ENCODE measurements at places on chromosomes 1 and 21.
A peak's percentile ranks its signal among the peaks of the same experiment; 100 is the strongest.

DNA sequence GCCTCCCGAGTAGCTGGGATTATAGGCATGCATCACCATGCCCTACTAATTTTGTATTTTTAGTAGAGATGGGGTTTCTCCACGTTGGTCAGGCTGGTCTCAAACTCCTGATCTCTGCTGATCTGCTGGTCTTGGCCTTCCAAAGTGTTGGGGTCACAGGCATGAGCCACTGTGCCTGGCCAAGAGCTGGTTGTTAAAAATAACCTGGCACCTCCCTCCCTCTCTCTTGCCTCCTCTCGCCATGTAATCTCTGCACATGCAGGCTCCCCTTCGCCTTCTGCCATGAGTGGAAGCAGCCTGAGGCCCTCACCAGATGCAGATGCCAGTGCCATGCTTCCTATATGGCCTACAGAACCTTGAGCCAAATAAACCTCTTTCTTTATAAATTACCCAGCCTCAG, 74.7 kb upstream of the TLR5 start:
- no peak for DNase-seq

GRCh38 chr1:22517956-22518355, 45.3 kb upstream of the EPHA8 start:
- DNase-seq = no peak

GRCh38 chr1:3711780-3712451, 40.3 kb upstream of the CCDC27 start:
- no peak for DNase-seq

- DNase-seq = no peak
Measured at GRCh38 chr1:215482079-215482478, 85.0 kb upstream of the KCTD3 start.

DNA sequence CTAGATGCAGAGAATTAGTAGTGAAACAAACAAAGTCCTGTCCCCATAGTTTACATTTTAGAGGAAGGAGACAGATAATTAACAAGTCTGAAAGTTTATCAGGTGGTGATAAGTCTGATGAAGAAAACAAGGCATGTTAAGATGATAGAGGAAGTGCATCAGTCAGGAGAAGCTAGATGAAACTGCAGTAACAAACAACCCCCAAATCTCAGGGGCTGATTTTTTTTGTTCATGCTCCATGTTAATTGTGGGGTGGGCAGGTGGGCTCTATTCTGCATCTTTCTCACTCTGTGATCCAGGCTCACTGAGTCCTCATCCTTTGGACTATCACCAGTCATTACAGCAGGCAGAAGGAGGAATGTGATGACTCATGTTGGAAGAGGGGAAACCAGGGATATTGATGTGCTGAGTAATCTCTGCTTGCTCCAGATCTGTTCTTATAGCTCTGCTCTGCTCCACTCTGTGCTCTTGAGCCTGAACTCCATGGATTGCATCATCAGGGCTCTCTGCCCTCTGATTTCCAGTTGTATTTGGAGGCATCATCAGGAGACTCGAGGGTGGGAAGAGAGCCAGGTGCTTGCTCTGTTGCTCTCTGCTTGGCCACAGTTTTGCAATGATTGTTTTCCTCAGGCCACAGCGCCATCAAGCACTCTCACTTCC, 166.9 kb downstream of the IER5 start:
- DNase-seq = no peak

DNA sequence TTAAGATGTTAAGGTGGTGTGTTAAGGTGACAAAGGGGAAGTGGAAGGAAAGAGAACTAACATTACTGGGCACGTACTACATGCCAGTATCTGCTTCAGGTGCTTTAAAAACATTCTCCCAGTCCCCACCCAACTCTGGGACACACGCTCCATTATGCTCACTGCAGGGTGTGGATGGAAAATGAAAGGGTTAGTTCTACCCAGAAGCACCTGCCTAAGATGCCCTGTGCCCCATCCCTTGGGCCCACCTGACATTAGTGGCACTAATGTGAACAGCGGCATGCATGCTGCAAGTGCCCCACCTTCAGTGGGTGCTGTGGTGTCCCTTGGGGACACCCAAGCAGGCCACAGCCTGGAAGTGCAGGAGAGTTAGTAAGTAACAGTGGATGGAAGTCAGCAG, 82.9 kb upstream of the CXADR start:
- DNase-seq = no peak

DNA sequence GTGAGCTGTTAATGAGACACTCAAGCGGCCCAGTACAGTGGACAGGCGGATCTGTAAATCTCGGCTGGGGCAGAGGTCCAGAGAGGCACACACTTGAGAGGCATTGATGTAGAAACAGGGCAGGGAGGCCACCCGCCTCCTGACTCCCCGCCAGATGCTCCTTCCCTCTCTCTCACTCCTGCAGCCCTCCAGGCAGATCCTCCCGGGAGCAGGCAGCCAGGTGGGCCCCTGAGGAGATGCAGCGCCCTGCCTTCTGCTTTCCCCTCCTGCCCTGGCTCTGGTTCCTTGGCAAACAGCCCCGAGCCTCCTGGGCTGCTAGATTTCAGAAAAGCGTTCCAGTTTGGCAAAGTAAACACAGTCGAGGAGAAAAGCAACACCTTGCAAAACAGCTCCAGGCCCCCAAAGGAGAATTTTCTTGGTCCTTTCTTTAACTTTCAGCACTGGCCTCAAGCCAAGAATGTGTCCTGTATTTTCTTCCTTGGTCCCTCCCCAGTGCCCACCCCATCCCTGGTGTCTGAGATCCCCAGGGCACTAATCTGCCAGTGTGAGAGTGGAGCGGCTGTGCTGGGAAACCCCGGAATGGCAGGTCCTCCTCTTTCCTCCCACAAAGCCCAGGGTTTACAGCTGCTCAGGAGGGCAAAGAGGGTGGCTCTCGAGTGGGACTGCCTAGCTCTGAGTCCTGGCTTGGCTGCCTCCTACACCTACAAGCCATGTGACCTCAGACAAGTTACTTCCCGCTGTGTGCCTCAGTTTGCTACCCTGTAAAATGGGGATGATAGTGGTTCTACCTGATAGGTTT, 29.4 kb upstream of the IFNLR1 start:
- peak; percentile 50 for DNase-seq

DNA sequence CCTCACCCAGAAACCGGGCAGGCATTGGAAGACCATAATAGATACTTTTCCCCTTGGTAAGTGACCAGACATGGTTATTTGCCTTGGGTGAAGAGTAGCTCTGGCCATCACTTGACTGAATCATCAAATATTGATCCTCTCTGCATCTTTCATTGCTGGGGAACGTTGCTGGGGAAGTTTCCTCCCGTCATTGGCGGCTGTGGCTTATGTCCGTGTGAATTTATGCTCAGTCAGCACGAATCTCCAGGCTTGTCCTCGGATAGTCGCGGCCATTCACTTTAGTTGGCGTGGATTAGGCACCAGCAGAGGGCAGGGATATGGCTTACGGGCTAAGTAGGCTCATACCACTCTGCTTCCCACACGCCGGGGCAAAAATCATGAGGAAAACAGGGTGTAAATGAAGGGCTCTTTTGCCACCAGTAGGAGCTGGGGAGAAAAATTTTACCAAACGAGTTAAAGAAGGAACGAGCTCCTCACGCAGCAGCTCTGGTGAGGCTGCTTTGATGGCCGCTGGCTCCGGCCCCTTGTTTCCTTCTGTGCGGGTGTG, 473.4 kb downstream of the CAMTA1 start:
- DNase-seq = no peak

DNA sequence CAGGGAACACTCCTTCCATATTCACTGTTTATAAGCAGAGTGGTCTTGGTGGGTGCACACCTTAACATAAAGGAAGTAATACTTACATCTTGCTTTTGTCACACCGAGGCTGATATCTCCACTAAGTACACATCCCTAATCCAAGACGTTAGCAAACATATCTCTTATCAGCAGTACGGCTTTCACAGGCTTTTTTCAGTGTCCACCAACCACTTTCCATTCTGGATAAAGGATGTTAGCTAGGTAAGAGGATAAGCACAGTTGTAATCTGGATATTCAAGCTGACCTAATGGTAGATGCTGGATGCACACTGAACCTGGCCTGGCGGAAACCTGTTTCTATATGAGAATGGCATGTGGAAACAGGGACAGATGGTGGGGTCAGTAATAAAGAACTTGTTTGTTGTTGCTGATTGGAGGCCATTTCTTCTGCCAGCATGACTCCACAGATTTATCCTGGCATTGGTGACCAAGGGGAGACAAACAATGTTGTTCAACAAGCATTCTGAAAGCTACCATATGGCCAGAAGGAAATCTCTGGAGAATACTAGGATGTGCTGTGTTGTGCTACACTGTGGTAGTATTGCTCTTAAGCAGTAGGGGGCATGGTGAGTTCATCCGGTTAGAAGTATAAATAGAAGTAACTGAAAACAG, 416.4 kb downstream of the PTBP2 start:
- peak; percentile 61 for DNase-seq

GRCh38 chr1:164576291-164577271, 17.6 kb downstream of the PBX1 start:
- no peak for DNase-seq

GRCh38 chr21:44670642-44671432, 4.1 kb upstream of the KRTAP12-2 start:
- no peak for DNase-seq

- DNase-seq = no peak
Measured at GRCh38 chr1:42175314-42176054, 10.9 kb upstream of the GUCA2A start.

DNA sequence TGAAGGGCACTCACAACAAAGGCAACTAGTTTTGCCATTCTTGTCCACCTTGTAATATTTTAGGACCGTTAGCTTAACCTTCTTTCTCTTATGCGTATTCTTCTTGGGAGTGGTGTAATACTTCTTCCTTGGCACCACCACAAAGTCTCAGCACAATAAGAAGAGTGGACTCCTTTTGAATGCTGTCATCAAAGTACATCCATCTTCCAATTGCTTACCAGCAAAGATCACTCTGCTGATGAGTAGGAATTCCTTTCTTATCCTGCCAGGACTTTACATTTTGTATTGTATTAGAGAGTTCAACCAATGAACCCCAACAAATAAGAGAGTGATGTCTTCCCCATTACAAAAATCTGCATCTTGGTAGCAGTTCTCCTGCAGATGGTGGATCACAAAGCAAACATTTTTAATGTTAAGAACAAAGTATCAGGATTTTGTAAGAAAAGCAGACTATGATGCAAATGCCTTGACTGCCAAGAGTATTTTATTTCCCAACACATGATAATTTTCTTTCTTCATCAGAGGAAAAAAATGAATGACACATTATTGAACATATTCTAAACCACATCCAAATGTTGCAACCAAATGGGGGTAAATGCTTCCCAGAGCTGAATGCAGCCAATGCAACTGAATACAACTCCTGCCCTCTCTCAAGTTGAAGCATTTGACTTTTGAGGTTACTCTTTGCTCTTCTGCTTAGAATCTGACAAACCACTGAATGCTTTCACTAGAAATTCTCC, 5.1 kb upstream of the ARNT start:
- no peak for DNase-seq

DNA sequence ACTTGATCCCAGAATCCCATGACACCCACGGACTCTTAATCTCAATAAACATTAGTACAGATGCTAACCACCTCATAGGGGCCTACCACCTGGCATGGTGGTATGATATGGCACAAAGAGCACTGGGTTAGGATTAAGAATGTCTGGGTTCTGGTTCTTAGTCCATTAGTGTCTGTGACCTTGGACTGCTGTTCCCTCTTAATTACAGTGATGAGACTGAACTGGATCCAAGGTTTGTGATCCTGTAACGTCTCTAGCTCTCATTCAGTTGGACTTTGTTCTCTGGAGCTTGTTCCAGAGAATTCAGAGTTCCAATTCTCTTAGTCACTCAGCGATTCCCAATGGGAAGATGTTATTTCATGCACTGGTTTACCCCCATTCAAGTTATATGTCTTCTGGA, 23.6 kb upstream of the PIGC start:
- DNase-seq = no peak

- DNase-seq = no peak
Measured at GRCh38 chr1:27004471-27005165, 8.0 kb downstream of the TENT5B start.

GRCh38 chr1:72530646-72531045, 248.3 kb upstream of the NEGR1 start:
- DNase-seq = no peak

DNA sequence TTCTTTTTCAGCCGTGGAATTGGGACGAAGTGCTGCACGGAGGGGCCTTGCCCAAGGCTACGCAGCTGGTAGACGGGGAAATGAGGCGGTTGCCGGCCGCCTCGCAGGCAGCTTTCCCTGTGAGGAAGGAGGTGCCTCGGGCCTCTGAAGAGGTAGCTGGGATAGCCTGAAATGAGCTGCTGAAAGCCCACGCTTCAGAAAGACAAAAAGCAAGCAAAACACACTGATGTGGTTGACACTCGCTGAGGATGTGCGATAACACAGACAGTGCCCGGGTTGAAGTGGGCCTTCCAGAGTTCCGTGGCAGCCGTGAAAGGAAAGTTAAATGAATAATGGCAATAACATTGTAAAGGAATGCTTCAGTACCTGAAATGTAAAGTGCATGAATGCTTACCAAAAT, 47.2 kb downstream of the S1PR1 start:
- DNase-seq = no peak

DNA sequence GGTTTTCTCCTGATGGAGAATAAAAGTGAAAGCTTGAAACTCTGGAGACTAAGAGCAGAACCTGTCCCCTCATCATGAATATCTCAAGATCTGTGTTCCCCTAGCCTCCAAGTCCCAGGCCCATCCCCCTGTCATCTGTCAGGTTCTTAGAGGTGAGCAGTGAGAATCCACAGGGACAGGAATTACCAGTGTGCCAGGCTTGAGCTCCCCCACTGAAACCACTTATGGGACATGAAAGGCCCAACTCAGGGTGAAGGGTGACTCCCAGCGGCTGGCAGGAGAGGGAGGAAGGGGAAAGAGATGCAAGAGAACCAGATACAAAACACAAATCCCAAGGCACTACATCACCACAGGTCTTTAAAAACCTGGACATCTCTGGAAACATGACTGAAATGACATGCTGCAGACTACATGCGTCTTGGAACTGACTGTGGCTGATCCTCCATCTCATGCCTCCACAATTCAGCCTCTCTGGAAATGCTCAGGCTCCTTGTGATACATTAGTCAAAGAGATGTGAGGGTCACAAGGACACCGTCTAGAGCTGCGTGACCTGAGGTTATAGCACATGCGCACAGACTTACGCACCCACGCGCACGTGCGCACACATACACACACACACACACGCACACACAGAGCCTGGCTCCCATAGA, 6.8 kb upstream of the LY9 start:
- DNase-seq = no peak

DNA sequence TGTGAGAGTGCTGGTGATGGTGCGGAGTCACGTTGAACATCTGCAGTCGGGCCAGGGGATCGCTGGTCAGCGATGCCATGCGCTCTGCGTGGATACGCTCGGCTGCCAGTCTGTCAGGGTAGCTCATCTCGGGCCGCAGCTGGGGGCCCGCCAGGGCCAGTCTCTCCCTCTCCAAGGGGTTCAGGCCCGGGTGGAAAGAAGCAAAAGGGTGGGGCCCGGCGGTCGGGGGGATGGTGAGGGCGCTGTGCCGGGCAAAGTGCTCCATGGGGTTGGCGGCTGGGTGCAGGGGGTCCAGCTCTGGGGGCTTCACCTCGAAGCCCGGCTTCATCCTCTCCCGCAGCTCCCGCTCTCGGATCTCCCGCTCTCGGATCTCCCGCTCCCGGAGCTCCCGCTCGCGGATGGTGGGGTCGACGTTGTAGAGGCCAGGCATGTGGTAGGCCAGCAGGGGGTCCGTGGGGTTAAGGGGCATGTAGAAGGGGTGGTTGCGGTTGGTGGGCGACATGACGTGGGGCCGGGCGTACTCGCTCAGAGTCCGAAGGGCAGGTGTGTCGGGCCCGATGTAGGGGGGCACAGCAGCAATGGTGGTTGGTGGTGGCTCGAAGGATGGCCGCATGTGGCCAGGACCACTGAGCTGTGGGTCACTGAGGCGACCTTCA, 40.5 kb downstream of the SLC45A1 start:
- DNase-seq = no peak
